Panc1 (cell line): ENCODE measurements at places on chromosomes 16 and 17. TPM values are rescaled to one million over a fixed set of nuclear protein-coding genes. Genes with fewer than 3 reads are reported as not detected.

PRR35 gene
- total RNA-seq: 2.2 TPM

GRCh38 chr16:88904676-88905365 is 38.4 kb upstream of the PABPN1L start:
- H3K27ac ChIP-seq: no peak overlapping the region
- no peak for DNase-seq
- H3K36me3 ChIP-seq: no peaks in the 10 kb centered on the region
- H3K27me3 ChIP-seq: no peaks in the 10 kb centered on the region
- peaks cover 6% of the 10 kb centered on the region; the same call in 1 of the 2 replicates for H3K4me1 ChIP-seq

DNA sequence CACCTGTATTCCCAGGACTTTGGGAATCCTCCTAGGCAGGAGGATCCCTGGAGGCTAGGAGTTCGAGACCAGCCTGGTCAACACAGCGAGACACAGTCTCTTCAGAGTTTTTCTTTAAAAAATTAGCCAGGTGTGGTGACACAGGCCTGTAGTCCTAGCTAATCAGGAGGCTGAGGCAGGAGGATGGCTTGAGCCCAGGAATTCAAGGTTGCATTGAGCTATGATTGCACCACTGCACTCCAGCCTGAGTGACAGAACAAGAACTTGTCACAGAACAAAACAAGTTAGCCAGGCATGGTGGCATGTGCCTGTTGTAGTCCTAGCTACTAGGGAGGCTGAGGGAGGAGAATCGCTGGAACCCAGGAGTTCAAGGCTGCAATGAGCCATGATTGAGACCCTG is 24.8 kb downstream of the ANKRD40 start:
- DNase-seq: no peak
- H3K4me1 ChIP-seq: peaks cover 39% of the 10 kb centered on the region
- peak overlapping the region; percentile 44; the same call in 1 of the 2 replicates for H3K27ac ChIP-seq
- no peaks in the 10 kb centered on the region for H3K27me3 ChIP-seq

WFDC1 gene
- total RNA-seq: not detected

DNA sequence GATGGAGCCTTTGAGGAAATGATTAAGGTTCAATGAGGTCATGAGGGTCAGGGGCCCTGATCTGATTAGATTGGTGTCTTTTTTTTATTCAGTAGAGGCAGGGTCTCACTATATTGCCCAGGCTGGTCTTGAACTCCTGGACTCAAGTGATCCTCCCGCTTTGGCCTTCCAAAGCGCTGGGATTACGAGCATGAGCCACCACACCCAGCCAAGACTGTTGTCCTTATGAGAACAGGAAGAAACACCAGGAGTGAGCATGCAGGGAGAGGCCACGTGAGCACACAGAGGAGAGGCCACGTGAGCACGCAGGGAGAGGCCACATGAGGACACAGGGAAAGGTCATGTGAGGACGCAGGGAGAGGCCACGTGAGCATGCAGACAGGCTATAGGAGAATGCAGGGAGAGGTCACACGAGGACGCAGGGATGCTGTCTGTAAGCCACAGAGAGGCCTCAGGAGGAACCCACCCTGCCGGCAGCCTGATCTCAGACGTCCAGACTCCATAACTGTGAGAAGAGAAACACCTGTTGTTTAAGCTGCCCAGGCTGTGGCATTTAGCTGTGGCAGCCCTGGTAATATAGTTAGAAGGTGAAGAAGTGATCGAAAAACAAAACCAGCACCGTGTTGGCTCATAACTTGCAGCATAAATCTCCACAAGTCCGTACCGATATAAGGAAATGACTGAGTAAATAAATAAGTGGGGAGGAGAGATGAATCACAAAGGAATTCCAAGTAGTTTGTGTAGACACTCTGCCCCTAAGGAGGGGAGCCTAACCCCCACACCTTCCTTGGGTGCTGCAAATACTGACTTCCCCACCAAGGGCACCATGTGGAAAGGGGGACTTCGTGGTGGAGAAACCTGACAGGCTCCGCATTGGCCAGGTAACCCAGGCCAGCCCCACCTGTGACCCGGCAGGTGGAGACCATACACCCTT is 14.6 kb upstream of the CSNK1D start:
- H3K4me3 ChIP-seq: no peak overlapping the region
- H3K36me3 ChIP-seq: no peaks in the 10 kb centered on the region; the same call in 1 of the 2 replicates
- H3K27ac ChIP-seq: peak overlapping the region; percentile 20; the same call in 1 of the 2 replicates
